Ascending aorta (tissue), 2 donors: ENCODE measurements at places on chromosomes 7 and 10. TPM values are rescaled to one million over a fixed set of nuclear protein-coding genes. Genes with fewer than 3 reads are reported as not detected.

The SLC26A3 gene
- total RNA-seq: 0.11 TPM

The TPK1 gene
- total RNA-seq: 3.7 TPM

- H3K4me1 ChIP-seq: no peaks in the 10 kb centered on the region
- H3K27me3 ChIP-seq: no peaks in the 10 kb centered on the region
- H3K27ac ChIP-seq: peak overlapping the region; percentile 81
- no peak for DNase-seq
Observed at GRCh38 chr10:76492026-76492425, 1060.6 kb downstream of the LRMDA start.

DNA sequence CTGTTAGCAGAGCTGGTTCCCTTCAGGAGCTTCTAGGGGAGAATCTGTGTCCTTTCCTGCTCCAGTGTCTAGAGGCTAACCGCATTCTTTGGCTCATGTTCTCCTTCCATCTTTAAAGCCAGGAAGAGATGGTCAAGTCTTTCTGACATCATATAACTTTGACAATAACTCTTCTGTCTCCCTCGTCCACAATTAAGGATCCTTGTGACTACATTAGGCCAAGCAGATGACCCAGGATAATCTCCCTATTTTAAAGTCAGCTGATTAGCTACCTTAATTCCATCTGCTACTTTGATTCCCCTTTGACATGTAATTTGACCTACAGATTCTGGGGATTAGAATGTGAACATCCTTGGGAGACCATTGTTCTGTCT, 28.1 kb upstream of the SLC26A4 start:
- no peak overlapping the region for H3K27ac ChIP-seq
- H3K4me3 ChIP-seq: no peak overlapping the region
- H3K27me3 ChIP-seq: no peaks in the 10 kb centered on the region
- H3K4me1 ChIP-seq: no peaks in the 10 kb centered on the region
- no peak for DNase-seq

DNA sequence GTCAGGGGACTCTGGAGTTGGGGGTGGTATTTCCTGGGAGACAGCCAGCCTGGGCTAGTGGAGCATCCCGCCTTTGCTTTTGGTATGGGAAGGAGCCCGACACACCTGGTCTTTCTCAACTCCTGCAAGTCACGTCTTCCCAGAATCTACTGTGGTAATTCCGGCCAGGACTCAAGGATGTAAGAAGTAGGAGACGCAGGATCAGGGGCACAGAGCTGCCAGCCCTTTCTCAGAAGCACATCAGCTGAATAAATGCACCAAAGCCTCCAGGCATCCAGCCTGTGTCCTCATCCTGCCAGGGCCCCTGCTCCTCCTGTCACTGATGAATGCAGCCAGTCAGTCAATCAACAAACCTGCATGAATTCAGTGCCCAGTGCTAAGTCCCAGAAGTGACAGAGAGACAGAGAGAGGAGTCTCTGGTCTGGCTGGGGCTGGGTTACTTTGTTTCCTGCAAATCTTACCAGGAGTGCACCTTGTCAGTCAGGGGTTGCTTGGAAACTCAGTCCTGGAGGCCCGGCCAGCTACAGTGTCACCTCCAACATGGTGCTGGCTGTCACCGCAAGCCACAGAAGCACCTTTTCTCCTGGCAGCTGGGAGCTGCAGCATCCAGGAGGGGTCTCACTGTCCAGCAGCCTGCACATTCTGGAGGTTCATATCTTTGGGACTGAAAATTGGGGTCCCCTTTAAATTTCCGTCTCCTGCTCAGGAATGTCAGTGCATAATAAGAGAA, 101.8 kb downstream of the PTPRE start:
- H3K4me3 ChIP-seq: no peak overlapping the region
- DNase-seq: no peak
- H3K27me3 ChIP-seq: no peaks in the 10 kb centered on the region
